ENCODE measurements at places on chromosomes 16 and 17. TPM values are rescaled to one million over a fixed set of nuclear protein-coding genes. Genes with fewer than 3 reads are reported as not detected.

MYOCD gene
- not detected for total RNA-seq

SULT1A3 gene
- 2.5 TPM for total RNA-seq

- DNase-seq: no peak
These were observed 87.5 kb upstream of the WSB1 start for GRCh38 chr17:27206447-27206846.

GRCh38 chr17:27306276-27306835 is 12.4 kb downstream of the WSB1 start:
- DNase-seq: no peak

IGSF6 gene
- total RNA-seq: not detected

GRCh38 chr16:20811889-20812439 is 5.6 kb downstream of the REXO5 start:
- DNase-seq: no peak

GRCh38 chr16:49756775-49757558 is 98.9 kb downstream of the ZNF423 start:
- DNase-seq: no peak

DNA sequence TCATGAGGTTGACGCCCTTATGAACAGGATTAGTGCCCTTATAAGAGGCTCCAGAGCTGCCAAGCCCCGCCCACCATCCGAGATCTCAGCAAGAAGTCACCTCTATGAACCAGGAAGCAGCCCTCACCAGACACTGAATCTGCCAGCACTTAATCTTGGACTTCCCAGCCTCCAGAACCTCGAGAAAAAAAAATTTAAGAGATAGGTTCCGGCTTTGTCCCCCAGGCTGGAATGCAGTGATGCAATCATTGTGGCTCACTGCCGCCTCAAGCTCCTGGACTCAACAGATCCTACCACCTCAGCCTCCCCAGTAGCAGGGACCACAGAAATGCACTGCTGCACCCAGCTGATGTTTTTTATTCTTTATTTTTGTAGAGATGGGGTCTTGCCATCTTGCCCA is 22.5 kb upstream of the ADCY9 start:
- no peak for DNase-seq

KRT27 gene
- total RNA-seq: not detected

ITGAX gene
- 1.1 TPM for total RNA-seq

DNA sequence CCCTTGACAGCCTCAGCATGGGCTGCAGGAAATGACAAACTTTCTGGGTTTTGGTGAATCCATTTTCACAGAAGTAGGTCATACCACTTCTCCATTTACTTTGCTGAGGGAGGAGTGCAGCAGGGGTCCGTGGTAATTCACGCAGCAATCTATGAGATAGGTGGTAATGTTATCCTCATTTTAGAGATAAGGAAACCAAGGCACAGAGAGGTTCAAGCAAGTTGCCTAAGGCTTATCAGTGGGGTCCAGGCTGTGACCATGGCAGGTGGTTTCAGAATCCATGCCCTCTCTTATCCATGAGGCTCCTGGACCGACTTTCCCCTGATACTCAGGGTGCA is 12.6 kb downstream of the TBX4 start:
- no peak for DNase-seq

ASPA gene
- not detected for total RNA-seq

MYL4 gene
- 0.81 TPM for total RNA-seq

- no peak for DNase-seq
These were observed 1.2 kb downstream of the WNT3 start for GRCh38 chr17:46817151-46817900.

NPIPA7 gene
- total RNA-seq: 0.78 TPM

GPR179 gene
- total RNA-seq: not detected

- DNase-seq: no peak
These were observed 15.8 kb upstream of the OSGIN1 start for GRCh38 chr16:83937267-83937666.

DNA sequence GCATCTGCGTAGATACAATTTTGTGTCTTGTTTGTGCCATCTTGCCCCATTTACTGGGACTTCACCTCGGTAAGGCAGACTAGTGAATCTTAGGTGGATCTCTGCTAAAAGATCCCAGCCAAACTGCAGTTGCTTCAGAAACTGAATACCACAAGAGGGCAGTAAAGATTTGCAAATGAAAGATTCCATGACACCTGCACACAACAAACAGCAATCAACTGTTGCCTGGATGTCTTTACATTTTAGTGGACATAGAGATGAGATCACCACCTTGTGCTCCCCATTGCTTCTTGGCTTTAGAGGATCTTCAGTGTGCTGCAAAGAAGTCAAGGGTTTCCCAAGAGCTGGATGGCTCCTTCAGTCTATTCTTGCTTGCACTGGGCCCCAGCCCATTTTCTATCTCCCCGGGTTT is 119.2 kb upstream of the CACNG5 start:
- DNase-seq: peak; percentile 29

GRCh38 chr16:23726710-23727109 is 13.7 kb upstream of the ERN2 start:
- DNase-seq: no peak

DNA sequence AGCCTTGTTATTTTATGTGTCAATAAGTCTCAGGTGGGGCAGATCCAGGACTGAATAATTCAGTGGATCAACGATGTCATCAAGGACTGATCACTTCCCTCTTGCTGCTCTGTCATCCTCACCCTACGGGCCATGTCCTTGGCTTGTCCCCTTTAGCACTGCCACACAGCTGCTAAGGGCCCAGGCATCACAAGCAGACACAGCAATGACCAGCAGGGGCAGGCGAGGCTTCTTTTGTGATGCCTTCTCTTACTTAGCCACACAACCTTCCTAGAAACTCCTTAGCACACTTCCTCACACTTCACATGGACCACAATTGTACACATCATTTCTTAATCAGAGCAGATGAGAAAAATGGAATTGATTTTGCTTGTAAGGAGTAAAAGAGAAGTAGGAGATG is 356.3 kb upstream of the SOX9 start:
- DNase-seq: no peak

DNA sequence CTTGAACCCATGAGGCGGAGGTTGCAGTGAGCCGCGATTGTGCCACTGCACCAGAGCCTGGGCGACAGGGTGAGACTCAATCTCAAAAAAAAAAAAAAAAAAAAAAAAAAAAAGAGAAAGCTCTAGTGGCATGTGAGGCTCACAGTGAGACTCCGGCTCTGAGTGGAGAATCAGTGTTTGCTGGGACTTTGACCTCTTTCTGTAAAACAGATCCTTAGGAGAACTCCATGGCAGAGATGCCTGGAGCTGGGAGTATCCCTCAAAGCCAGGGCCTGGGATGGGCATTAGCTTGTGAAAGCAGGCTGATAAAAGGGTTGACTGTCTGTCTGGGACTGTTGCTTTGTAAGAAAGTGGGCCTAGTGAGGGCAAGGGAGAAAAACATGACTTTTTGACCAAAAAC is 46.4 kb downstream of the ZNF207 start:
- no peak for DNase-seq

TNK1 gene
- 0.26 TPM for total RNA-seq

- DNase-seq: no peak
These were observed 200.0 kb downstream of the NTN1 start for GRCh38 chr17:9221147-9221921.

TOP2A gene
- 141 TPM for total RNA-seq

USP6 gene
- total RNA-seq: not detected

- no peak for DNase-seq
These were observed 22.9 kb downstream of the CLEC19A start for GRCh38 chr16:19308392-19308791.

ESRP2 gene
- 0.25 TPM for total RNA-seq

DNA sequence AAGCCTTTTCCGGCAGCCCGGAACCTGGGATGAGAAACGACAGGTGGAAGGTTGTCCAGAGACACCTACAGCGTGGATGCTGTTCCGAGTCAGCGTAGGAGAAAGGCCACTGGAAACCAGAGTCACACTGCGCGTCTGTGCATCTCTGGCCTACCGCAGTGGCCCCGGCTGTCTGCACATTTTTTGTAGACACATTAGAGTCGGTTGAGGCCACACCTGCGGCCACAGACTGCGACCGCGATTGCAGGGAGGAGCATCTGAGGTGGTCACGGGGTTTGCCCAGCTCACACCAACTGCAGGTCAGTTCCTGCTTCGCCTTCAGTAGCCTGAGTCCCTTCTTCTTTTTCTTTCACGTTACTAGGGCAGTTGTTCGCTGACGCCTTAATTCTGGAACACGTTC is 52.4 kb downstream of the WDR45B start:
- no peak for DNase-seq

Data from pulmonary artery endothelial cell (primary cell).